ENCODE measurements at places on chromosomes 2 and 18. TPM values are rescaled to one million over a fixed set of nuclear protein-coding genes. Genes with fewer than 3 reads are reported as not detected.

C18orf63 gene
- 0.04 TPM for polyA plus RNA-seq

TMEM200C gene
- 2.2 TPM for polyA plus RNA-seq

- no peak for DNase-seq
Observed at GRCh38 chr2:60268661-60269060, 284.8 kb downstream of the BCL11A start.

DNA sequence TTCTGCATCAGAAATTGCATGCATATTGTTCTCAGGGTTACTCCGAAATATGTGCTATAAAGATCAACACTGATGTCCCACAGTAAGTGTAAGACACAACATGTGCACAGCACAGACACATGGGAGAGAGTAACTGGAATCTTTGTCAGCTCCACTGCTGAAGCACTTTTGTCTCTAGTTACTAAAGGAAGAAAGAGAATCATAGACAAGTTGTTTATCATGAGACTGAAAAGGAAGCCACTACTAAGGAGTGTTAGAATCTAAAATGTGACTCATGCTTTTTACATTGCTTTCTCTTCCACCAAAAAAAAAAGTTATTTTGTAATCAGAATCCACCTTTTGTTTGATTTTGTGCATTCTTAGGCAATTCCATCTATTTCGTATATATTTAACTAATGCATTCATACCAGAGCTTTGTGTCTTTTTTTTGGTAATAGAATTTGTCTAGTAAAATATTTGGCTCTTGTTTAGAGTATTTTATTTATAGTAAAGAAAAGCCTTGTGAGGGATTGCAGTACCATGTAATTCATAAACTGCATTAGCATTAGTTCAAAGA is 502.4 kb downstream of the FBXO15 start:
- DNase-seq = no peak
